ENCODE measurements at places on chromosomes 1 and 21.

DNA sequence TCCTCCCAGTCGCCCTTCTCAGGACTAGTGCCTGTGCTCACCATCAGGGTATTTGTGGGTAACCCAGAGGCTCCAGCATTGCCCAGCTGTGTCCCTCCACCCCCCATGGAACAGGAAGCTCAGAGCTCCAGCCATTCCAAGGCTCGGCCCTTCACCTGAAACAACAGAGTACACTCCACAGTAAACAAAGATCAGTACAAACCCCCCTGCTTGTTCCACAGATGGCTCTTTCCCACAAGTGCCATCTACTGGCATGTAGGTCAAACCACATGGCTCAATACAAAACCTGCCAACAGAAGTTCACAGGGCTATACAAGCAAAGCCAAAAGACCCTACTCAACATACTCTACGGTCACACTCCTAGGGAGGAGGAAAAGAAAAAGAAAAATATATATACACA is 258.7 kb downstream of the AGBL4 start:
- DNase-seq: no peak

DNA sequence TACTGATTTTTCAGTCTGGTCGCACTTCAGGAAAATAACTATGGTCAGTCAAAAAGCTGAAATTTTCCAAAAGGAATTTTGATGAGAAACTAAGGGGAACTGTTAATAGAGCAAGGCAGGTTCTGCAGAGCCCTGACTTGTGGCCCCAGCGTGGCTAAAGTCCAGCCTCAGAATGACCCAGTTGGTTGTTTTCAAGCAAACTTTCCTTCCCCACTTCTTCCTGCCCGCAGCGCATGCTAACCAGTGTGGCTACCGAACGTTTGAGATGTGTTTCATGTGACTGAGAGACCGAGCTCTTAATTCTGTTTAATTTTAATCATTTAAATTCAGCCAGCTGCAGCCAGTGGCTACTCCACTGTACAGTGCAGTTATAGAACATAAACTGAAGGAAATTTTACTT is 6.2 kb upstream of the IL10RB start:
- DNase-seq: no peak

GRCh38 chr1:169648187-169648586 is 18.3 kb upstream of the SELP start:
- DNase-seq: no peak

DNA sequence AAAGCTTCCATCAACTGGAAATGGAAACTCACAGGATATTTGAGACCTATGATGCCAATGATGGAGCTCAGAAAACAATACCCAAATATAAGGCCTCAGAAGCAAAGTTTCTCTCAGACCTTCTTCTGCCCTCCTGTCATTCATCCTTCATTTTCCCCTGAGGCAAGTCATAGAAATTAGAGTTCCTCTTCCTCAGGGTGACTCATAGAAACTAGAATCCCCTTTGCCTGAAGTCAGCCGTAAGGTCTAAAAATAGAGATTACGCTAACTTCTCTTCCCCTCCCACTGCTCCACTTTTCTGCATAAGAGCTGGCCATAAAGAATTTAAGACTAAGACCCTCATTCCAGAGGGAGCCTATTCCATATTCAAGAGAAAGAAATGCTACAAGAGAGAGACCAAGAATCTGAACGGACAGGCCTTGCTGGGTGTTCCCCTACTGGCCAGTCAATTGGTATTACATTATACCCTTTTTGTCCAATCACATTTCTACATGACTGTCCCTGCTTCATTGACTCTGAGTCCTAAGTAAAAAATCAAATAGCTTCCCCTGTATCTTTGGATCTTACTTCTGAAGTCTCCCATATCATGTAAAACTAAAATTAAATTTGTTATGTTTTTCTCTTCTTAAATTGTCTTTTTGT is 994.9 kb downstream of the ADGRL2 start:
- DNase-seq: no peak

GRCh38 chr1:224851210-224851847 is 78.1 kb upstream of the DNAH14 start:
- DNase-seq: peak; percentile 21

- no peak for DNase-seq
Measured at GRCh38 chr1:221437171-221437570, 304.7 kb downstream of the DUSP10 start.

DNA sequence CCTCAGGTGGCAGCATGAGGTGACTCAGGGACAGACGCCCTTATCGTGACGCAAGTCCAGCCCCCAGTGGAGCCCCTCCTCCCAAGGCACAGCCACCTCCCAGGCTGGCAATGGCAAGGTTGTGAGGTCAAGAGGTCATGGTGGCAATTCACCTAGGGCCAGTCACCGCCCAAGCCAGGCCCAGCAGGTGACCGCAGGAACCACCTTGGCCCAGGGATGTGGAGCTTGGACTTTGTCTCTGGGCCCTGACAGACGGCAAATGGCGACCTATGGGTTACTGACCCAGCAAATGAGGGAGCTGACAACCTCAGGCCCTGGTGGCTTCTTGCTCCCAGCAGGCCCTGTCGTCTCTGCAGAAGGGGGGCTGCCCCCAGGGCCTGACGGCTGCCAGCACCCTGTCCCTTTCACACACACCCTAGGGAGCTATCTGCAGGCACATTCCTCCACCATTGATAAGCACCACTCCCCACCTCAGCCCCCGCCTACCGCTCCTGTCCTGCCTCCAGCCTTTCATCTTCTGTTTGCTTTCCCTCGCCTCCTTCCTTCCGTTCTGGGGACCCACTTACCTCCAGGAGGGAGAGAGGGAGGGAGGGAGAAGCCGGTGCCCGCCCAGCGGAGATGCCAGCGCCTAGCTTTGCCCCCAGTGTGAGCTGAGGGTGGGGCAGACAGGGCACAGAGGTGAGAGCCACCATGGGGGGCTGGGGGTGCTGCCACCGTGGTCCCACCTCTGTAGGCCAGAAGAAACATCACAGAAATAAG is 12.1 kb downstream of the EPHA2 start:
- no peak for DNase-seq

DNA sequence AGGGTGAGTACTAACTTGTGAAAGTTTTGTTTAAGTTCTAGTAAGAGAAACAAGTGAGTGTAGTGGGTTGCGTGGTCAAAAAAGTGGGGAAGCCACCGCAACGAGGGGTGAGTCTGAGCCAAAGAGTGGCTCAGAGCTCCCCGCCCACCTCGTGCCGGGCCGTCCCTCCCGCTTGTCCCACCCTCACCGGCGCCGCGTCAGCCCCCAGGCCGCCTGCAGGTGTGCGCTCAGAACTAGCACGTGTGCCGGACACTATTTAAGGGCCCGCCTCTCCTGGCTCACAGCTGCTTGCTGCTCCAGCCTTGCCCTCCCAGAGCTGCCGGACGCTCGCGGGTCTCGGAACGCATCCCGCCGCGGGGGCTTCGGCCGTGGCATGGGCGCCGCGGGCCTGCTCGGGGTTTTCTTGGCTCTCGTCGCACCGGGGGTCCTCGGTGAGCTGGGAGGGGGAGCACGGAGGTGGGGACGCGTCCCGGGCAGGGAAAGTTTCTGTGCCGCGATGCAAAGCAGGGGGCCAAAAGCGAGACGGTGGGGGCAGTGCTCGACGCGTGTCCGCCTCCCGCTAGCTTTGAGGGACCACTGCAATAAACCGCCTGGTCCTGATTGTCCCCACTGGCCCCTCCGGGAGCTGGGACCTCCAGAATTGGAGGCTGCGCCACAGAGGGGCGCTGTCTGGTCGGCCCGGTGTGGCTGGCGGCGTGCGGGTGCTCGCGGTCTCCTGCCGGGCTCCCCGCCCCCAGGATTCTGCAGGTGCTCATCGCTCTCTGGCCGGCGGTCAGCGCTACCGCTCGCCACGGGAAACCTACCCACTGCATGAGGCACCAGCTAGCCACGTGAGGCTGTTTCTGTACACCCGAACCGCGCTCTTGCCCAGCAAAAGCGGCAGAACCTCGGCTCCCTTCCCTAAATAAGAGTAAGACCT is at the start of gene CR2:
CR2 (plus strand) TSS at position 283 of the 919 bp plus-strand sequence; CDS start at position 374, 91 bp downstream.
- no peak for DNase-seq

DNA sequence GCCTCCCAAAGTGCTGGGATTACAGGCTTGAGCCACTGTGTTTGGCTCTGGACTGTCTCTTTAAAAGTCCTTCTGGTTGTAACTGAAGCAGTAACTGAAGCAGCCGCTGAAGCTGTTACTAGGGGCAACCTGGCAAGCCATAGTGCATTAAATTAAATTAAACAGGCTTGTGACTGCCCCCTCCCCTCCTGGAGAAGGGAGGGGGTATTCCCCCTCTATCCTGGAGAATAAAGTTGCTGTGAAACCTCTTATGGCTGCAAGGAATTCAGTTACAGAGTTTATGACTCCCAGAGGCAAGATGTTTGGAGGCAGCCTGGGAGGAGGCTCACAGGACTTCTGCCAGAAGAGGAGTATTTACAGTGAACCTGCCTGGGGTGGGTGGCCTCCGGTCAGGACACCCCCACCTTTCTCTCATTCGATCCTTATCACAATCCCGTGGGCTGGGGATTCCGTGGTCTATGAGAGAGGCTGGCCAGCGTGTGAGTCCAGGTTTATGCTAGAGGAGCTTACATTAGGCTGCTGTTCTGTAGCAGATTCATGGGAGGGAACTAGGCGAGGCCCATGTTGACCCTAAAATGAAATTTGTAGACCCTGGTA is 8.3 kb downstream of the TTC22 start:
- no peak for DNase-seq

GRCh38 chr1:180793451-180793850 is 119.2 kb upstream of the KIAA1614 start:
- no peak for DNase-seq

DNA sequence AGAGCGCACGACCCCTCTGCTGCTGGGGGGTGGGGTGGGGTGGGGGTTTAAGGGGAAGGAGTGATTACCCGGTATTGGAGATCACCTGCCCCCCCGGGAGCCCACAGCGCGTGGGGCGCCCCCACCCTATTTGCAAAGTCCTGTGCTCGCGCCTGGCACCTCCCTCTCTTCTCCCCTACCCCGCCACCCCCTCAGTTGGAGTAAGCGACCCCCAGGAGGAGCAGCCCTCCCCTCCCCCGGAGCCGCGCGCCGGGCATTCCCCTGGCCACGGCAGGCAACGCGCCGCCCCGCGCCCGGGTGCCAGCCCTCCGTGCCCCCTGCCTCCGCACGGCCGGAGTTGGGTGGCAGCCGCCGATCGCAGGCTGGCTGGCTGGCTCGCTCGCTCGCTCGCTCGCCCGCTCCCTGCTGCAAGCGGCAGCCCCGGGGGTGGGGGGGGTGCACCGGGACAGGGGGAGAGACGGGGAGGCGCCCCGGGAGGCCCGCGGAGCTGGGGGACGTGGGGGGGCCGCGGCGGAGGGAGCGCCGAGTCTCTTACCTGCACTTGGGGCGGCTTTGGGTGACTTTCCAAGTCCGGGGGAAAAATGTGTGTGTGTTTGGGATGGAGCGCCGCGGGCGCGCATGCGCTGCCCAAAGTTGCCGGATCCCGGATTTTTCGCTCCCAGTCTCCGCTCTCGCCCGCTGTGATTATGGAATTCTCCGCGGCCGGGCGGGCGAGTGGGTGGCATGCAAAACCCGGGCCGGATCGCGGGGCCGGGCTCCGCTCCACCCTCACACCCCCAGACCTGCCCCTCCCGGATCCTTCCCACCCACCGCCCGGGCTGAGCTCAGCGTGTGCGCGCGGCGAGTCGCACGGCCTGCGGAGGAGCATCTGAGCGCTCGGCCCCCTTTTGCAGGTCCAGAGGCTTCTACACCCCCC is at the start of gene CASZ1:
CASZ1 (minus strand) TSS at position 618 of the 916 bp plus-strand sequence. CDS start 102,757 bp downstream, outside the sequence.
- no peak for DNase-seq
